ENCODE measurements at places on chromosomes 13 and 19.

- DNase-seq: no peak
Observed at GRCh38 chr19:10270180-10270615, 722 bp upstream of the ICAM1 start.

DNA sequence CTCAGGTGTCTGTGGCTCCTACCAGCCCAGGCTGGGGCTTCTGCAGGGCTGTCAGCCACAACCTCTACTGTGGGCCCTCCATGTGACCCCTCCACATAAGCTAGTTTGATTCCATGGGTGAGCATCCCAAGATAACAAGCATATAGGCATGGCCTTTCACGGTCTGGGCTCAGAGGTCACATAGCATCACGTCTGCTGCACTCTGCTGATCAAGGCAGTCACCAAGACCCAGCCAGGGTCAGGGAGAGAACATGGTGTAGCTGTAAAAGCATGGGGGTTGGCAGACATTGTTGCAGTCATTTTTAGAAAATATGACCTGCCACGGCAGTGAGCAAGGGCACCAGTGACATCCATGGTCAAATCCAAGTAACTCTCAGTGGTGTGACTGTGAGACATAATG lies 698.8 kb downstream of the UQCRFS1 start:
- no peak for DNase-seq

- no peak for DNase-seq
Observed at GRCh38 chr13:50731400-50731799, 112.1 kb downstream of the DLEU7 start.

DNA sequence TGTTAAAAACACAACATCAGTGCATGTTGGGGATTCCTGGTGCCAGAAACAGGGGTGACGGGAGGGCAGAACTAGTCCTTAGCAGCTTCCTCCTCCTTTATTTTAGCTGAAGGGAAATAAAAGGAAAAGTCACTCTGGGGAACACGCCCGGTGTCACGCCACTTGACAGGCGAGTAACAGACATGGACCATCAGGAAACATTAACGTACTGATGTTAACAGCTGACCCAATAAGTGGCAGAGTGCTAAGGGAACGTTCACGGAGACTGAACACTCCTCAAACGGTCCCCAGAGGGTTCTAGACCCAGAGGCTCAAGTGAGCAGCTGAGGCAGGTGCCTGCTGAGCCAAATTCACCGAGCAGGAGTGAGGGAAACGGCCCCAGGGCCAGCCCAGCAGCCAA lies 13.9 kb upstream of the EIF3G start:
- no peak for DNase-seq

DNA sequence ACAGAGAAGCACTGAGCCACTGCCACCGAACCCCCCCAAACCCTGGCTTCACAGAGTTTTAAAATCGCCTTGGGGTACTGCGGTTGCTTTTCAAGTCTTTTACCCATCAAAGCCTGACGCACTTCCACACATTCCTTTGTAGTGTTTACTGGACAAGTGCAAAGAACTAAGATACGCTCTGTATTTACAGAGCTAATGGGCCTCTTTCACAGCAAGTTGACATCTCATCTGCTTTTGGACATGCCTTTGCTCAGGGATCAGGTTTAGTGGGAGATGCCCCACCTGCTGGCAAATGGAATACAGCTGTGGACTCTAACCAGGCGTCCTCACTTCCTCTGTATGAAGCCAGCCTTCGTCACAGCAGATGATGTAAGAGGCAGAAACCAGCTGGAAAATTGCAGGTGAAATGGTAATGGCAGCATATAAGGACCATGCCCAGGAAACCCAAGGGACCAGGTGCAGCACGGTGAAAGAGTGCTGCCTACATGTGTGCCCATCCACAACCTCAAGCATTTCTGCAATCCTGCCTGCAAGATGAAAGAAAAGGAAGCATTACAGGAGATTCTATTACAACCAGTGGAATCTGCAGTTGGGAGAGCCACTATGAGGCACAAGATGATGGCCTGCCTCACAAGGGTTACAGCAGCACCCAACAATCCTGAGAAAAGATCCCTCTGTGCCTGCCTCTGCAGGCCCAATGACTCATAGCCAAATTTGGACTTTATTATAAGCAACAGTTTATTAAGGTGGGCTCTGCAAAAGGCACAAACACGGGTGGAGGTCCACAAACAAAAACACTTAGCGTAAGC lies 34.7 kb downstream of the BRD4 start:
- DNase-seq: peak; percentile 15

- DNase-seq: no peak
Observed at GRCh38 chr19:39167461-39168257, 29.1 kb upstream of the NCCRP1 start.

- peak; percentile 69 for DNase-seq
Observed at GRCh38 chr19:55088543-55089341, 13.1 kb downstream of the EPS8L1 start.

GRCh38 chr13:77338329-77338728 lies 11.4 kb upstream of the MYCBP2 start:
- DNase-seq: no peak

- DNase-seq: no peak
Observed at GRCh38 chr13:79271616-79272015, 134.4 kb downstream of the RBM26 start.

DNA sequence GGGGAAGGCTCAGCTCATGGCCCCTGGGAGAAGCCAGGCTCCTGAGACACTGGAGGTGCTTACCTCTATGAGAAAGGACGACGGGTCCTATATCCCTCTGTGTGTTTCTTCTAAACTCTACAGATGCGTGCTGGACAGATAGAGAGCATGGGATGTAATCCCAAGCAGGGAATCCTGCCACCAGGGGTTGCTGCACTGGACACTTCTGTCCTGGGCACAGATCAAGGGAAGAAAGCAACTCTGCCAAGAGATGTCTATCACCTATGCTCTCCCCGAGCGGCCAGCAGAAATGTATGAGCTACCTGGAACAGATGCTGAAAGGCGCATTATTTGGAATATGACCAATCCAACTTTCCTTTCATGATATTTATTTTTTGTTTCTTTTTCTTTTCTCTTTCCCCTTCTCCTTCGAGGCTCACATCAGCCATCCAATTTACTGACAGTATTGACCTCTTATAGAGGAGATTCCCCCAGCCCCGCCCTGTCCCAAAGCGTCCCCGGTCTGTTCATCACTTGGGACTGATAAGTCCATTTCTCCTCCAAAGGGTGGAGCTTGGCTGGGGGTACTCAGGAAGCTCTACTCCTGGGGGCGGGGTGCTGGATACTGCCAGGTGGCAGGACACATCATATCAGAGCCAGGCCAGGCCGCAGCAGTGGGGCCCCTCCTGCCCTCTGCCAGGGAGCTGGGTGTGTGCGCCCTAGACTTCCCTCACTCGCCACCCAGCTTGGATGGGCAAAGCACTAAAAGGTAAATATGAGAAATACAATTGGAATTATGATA lies 34.2 kb downstream of the TSHZ3 start:
- DNase-seq: no peak

GRCh38 chr13:50275392-50276063 lies 260.3 kb downstream of the KCNRG start:
- no peak for DNase-seq

GRCh38 chr13:31199527-31199848 lies 287 bp upstream of the B3GLCT start:
- no peak for DNase-seq

GRCh38 chr13:113548778-113549621 lies 35.6 kb upstream of the TFDP1 start:
- no peak for DNase-seq

GRCh38 chr13:45941261-45941660 lies 89.7 kb upstream of the SIAH3 start:
- no peak for DNase-seq
